ENCODE measurements at places on chromosomes 6 and 20. TPM values are rescaled to one million over a fixed set of nuclear protein-coding genes. Genes with fewer than 3 reads are reported as not detected.

Gene RMND1
- 67.0 TPM for total RNA-seq

Gene CDH26
- total RNA-seq, result 0.76 TPM

Gene TAPBP
- total RNA-seq, result 4.7 TPM

Gene EDN1
- total RNA-seq, result 0.54 TPM

Gene CBFA2T2
- 84.1 TPM for total RNA-seq

Gene CITED2
- total RNA-seq, result 66.5 TPM

Gene EYS
- total RNA-seq, result 13.2 TPM

Gene TBXT
- not detected for total RNA-seq

Gene CLIC5
- not detected for total RNA-seq

Gene COL19A1
- total RNA-seq, result 0.78 TPM

Gene GDAP1L1
- total RNA-seq, result 111 TPM

Gene PLTP
- 29.7 TPM for total RNA-seq

Gene UBD
- not detected for total RNA-seq

Gene TLDC2
- not detected for total RNA-seq

Gene CLVS2
- 18.6 TPM for total RNA-seq

Gene FOXQ1
- total RNA-seq, result 1.9 TPM

Gene ENPP4
- 3.1 TPM for total RNA-seq

Gene NHLRC1
- total RNA-seq, result 0.17 TPM

Gene RAB32
- 8.6 TPM for total RNA-seq

Gene CST5
- total RNA-seq, result not detected

Gene RBM38
- total RNA-seq, result 16.6 TPM

Gene PXMP4
- 9.4 TPM for total RNA-seq

Gene SLC17A2
- total RNA-seq, result not detected

Gene SIRPD
- not detected for total RNA-seq

Gene SLC22A3
- total RNA-seq, result not detected

Gene SLC25A27
- 13.6 TPM for total RNA-seq

Gene BTNL2
- total RNA-seq, result not detected

Gene LZTS3
- 56.8 TPM for total RNA-seq

Gene KCNK15
- 0.22 TPM for total RNA-seq

Gene HEBP2
- total RNA-seq, result 53.0 TPM

Gene LY86
- total RNA-seq, result not detected

Gene HINT3
- 18.2 TPM for total RNA-seq

Gene MOXD1
- not detected for total RNA-seq

Gene OPN5
- not detected for total RNA-seq

Gene SLA2
- not detected for total RNA-seq

Gene AGPAT1
- 136 TPM for total RNA-seq

Gene THBD
- total RNA-seq, result not detected

Gene DNAH8
- total RNA-seq, result not detected

Gene RBM24
- 4.9 TPM for total RNA-seq

Gene WFDC12
- total RNA-seq, result not detected

Gene ME1
- total RNA-seq, result 3.5 TPM

Gene OOEP
- not detected for total RNA-seq

Gene LRRN4
- total RNA-seq, result not detected

Gene CST2
- total RNA-seq, result not detected

Gene RIPPLY2
- total RNA-seq, result 4.9 TPM

Gene PAK5
- total RNA-seq, result 6.8 TPM

Gene XKR7
- 284 TPM for total RNA-seq

Gene ZFP64
- 39.1 TPM for total RNA-seq

Gene TNNC2
- 0.64 TPM for total RNA-seq

Gene SLC44A4
- total RNA-seq, result not detected

Gene GJA10
- not detected for total RNA-seq

Gene PGC
- total RNA-seq, result not detected

Gene BPIFA1
- total RNA-seq, result not detected

Gene CLDN20
- total RNA-seq, result not detected

Gene ANGPT4
- 0.22 TPM for total RNA-seq

Data from glutamatergic neuron (in vitro differentiated cells).